Activated CD4-positive, alpha-beta T cell treated with anti-CD3 and anti-CD28 coated beads, Interleukin-10, Interleukin-2, amounts not matched to agents 100 ng/mL and 50 ng/mL, durations not matched to agents 16 hours and 8 hours (primary cell): ENCODE measurements at places on chromosomes 4 and X.

- no peak for DNase-seq
These were observed 742.0 kb upstream of the FRG1 start for GRCh38 chr4:189198624-189199023.

GRCh38 chr4:136768925-136769275, 763.4 kb downstream of the PCDH18 start:
- no peak for DNase-seq

DNA sequence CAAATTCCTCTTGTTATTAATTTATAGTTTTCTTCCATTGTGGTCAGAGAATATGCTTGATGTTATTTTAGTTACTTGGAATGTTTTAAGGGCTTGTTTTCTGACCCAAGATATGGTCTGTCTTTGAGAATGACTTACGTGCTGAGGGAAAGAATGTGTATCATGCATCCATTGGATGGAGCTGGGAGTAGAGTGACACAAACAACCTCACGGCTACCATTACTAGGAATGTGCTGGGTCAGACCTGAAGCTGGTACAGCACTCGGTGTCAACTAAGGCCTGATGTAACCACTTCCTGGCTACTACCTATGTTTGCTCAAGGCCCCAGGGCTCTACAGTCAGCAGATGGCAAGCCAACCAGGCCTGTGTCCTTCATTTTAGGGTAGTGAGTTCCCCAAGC, 257.8 kb downstream of the FAT4 start:
- DNase-seq = no peak

GRCh38 chr4:80263541-80264351, 2.7 kb upstream of the FGF5 start:
- no peak for DNase-seq

DNA sequence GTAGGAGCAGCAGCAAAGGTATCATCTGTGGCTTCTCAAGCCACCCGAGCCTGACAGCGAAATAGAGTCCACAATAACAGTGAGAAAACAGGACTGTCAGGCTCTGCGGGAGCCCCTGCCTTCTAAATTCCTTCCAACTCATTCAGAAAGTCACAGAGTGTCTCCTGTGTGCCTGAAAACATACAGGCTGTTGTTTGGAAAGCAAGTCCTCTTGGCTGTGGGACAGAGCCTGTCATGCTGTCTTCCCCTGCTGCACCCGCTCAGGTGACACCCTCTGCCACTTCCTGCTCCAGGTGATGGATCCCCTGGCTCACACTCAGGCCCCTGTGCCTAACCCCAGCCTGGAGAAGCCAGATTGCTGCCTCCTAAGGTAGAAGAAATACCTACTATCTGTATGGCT, 152.3 kb downstream of the RAB28 start:
- no peak for DNase-seq

- DNase-seq = no peak
These were observed 21.0 kb upstream of the DOCK11 start for GRCh38 chrX:118474586-118474985.

DNA sequence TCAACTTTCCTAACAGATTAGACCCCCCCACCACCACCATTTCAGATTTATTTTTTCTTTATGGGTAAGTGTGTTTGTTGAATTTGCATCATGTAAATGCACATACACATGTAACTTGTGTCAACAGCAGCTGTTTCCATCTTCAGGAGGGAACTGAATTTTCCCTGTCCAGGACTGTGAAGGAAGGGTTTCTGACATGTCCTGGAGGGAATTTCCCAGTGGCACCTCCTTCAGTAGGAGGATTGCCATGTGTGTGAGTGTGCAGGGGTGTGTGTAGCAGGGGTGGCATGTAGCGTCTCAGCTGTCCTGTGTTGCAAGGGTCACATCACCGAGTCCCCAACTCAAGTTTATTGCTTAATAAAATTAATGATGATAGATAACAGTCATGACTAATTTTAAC, 19.7 kb downstream of the HERC6 start:
- DNase-seq = no peak
